ENCODE measurements at places on chromosomes 12 and 14.
A peak's percentile ranks its signal among the peaks of the same experiment; 100 is the strongest.

- no peak for DNase-seq
Measured at GRCh38 chr12:28770322-28770721, 378.8 kb upstream of the FAR2 start.

DNA sequence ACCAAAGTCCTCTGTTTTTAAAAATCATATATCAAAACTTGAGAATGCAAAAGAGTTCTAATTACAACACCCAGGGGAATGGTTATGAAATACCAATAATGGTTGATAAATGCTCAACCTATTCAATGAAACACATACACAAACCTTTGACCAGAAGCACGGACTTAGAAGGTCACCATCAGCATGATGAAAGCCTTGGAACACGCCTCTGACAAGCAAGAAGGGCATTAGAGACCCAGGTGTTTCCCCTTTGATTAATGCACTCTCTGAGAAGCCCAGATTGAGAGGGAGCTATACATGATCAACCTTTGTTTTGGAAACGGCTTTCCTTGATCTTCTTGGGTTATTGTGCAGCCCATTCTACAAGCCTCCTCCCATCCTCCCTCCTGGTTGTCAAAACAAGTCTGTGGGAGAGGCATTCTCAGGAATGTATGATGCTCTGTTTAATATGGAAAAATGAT is 69.0 kb downstream of the ZFP36L1 start:
- DNase-seq: no peak

DNA sequence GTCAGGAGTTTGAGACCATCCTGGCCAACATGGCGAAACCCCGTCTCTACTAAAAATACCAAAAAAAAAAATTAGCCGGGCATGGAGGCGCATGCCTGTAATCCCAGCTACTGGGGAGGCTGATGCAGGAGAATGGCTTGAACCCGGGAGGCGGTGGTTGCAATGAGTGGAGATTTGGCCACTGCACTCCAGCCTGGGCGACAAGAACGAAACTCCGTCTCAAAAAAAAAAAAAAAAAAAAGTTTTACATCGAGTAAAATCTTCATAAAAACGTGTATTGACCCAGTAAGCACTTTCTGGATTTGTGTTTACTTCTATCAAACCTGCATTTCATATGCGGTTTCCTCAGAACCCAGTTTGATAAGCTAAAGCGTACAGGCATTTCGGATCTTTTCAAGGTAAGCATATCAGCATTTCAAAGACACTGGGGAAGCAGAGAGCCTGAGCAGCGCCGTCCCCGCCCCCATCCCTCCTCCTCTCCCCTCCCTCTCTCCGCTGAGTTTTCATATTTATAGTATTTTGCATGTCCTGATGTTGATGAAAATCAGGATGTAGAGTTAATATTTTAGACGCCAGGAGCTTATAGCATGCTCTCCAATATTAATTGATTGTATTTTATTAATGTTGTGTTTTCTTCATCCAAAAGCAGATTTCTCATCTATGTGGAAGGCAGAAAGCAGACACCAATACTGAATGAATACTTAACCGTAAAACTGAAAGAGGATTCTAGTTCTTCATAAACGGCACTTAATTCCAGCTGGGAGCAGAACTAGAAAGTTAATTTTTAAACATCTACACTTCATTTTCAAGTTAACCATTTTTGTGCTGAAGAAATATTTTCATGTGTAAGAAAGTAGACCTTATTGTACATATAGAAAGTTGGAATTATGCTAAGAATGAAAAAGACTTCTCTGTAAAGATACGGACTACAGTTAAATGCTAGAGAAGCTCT is 9.2 kb upstream of the HIP1R start:
- no peak for DNase-seq

DNA sequence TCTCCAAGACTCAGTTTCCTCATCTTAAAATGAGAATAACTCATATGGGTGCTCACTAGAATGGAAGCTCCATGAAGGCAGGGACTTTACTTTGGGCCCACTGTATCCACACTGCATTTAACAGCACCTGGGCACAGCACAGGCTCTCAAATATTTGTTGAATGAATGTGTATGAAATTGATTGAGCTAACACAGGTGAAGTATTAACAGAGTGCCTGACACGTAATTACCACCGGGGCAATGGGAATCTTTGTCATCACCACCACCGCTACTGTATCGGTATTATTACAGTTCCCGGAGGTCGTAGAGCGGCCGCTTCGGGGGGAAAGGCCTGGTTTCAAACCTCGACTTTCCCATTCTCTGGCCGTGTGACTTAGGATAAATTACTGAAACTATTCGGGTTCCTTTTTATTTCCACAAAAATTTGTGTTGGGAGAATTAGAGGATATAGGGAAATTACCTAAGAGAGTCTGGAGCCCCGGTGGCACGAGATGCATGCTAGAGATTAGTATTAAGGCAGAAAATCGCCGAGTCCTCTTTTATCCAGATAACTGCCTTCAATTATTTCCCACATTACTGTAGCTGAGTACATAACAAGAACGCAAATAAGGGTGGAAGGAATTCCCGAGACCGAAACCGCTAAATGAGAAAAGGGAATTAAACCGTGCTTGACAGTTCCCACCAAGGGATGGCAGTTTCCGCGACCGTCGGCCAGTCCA is 1.0 kb upstream of the RIC8B start:
- DNase-seq: no peak

GRCh38 chr12:78308701-78309100 is 478.0 kb downstream of the NAV3 start:
- DNase-seq: no peak

DNA sequence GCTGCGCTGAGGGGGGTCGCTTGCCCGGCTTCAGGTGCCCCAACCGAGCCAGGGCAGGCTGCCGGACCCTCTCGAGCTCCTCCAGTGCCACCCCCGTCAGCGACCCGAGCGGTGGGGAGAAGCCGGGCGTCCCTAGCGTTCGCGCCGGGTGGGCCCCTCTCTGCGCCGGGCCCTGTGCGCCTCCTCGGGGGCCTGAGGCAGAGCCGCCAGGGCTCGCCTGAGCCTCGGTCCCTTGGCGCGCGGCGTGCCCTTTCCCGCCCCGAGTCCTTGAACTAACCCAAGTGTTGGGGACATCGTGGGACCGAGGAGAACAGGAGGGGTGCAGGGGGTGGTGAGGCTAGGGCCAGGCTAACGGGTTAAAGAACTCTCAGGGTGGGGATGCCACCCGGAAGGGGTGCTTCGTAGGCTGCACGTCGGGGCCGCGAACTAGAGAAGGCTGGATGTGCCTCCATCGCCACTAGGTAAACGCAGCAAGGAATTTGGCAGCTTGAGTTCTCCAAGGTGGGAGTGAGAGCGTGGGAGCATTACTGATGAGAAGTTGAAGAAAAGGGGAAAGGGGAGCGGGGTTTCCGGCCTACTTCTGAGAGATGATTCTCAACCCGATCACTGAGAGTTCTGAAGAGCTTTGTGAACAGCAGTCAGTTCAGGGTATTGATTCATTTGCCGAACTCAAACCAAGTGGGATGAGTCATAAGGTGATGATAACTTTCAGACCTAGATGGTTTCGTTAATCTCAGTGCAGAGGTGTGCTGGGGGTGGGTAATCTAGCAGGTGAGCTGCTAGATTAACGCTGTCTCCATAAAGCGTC is 618 bp downstream of the RNF34 start:
- peak; percentile 59 for DNase-seq

- no peak for DNase-seq
Measured at GRCh38 chr14:69657950-69658355, 46.6 kb downstream of the SUSD6 start.

- no peak for DNase-seq
Measured at GRCh38 chr14:103521438-103521950, 1.1 kb downstream of the CKB start.

DNA sequence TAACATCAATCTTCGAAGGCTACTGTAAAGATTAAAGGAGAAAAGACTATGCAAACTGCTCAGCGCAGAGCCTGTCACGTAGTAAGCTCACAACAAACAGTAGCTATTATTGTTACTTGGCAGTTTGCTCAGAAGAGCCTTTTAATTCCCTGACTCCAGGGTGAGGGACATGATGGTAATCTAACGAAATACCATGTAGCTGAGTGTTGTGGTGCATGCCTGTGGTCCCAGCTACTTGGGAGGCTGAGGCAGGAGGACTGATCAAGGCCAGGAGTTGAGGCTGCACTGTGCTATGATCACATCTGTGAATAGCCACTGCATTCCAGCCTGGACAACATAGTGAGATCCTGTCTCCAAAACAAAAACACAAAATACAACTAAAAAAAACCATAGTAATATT is 22.8 kb downstream of the HEBP1 start:
- DNase-seq: no peak

- no peak for DNase-seq
Measured at GRCh38 chr14:65789363-65789762, 376.8 kb downstream of the FUT8 start.

DNA sequence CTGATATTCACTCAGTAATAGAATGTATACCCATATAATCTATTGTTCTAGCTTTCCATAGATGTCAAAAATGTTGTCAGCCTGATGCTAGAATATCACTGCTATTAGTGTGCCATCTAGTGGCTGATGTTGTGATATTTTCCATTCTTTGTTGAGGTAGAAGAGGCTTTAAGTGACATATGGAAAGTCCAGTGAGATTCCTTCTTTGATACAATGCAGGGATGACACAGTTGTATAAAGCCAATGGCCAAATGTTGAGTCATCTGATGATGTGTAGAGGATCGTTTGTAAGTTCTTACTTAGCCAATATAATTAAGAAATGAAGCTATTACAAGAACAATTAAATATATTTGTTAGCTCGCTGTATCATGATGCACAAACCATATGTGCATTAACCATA is 58.1 kb upstream of the PCED1B start:
- DNase-seq: no peak

DNA sequence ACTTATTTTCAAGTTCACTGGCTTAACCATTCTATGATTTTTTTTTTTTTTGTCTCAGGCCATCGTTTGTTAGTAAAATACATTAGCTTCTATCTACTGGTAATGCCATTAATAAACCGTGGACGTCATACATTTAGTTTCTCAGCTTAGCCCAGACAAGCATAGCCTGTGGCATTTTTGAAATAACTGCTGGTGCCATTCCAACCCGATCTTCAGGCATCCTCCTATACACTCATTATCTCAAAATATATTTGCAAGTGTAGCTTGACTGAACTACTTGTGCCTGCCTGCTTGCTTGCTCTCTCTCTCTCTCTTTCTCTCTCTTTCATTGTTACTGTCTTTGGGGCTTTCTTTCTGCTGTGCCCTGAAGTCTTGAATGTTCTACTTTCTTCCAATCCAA is 12.7 kb upstream of the MBIP start:
- no peak for DNase-seq

DNA sequence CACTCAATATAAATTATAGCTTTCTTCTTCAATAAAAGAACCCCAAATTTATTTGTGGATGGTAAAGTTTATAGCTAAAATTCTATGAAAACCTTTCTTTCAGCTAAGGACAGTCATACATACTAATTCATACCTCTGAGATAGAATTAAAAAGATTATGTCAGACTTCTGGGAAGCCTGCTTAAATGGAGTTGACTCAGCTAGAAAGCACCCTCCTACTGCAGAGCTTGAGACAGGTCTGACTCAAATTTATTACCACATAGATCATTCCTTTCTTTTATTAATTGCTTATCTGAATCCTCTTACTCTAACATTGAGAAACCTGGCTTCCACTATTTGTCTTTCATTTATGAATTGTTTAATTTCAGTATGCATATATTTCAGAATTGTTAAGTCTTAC is 1007.0 kb upstream of the LRFN5 start:
- no peak for DNase-seq

GRCh38 chr12:70190262-70191010 is 52.8 kb upstream of the CNOT2 start:
- DNase-seq: no peak

DNA sequence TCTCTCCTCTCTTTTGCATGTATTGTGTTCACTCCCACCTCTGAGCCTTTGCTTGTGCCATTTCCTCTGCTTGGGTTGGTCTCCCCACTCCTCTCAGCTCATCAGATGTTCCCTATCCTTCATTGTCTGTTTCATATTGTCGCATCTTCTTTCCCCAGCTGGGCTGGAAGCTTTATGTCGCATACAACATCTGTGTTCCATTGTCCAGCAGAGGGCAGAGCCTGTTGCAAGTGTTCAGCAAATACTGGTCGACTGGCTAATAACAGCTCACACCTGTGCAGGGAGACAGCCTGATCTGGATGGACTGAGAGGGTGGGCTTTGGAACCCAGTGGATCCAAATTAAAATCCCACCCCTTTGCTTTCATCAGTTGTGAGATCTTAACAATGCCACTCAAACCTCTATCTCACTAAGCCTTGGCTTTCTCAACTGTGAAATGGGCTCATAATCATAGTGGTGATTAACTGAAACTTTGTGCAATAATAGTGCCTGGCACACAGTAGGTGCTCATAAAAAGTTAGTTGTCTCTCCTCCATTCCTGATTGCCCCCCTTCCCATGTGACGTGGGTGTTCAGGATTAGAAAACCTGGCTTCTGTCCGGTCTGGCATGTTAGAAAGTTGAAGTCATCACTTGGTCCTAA is 75.8 kb downstream of the RIN3 start:
- DNase-seq: no peak

DNA sequence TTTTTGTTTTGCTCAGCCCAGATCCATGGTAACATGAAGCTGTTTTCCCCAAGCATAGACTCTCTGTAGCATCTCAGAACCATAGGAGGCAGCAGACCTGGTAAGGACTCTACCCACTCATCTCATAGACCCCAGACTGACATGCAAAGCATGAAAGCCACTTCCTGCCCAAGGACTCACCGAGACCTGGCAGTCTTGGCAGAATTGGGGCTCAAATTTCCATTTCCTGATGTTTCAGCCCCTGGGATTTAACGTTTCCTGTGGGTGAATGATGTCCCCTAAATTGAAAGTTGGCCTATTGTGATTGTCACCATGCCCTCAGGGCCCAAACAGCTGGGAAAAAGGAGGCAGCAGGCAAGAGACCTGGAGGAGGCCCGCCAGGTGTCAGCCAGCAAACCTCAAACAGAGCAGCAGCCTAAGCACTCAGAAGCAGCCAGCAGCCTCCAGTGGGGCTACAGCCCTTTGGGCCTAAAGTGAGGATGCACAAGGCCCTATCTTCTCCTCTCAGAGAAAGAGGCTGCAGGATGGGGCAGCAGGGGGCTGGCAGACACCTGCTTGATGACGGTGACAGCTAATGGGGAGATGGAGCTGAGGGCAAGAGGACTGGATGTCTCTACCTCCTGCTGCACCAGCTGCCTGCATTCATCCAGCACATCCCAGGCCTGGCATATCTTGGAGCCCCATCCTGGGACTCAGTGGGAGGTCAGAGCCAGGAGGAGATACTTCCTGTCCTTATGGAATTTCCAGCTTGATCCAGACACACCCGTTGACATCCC is 8.5 kb downstream of the KRT85 start:
- DNase-seq: no peak

GRCh38 chr12:47122602-47123001 is 42.8 kb upstream of the AMIGO2 start:
- DNase-seq: no peak

DNA sequence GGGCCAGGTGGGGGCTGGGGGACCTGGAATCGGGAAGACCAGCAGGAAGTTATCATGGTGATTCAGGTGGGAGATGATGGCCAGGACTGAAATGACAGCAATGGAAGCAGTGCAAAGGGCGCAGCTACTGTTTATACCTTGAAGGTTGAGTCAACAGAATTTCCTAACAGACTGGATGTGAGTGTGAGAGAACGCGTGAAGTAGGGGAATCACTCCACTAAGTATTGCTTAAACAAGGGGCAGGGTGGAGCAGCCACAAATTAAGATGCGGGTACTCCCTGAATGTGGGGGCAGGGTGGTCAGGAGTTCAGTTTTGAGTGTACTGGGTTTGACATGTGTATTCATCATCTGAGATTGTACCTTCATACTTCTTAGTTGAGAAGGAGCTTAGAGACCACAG is 45.1 kb downstream of the MYF5 start:
- no peak for DNase-seq

GRCh38 chr12:42666671-42667243 is 77.2 kb upstream of the PRICKLE1 start:
- no peak for DNase-seq
